NCI-H510A treated with DMSO at 0.1 percent for 48 hours (cell line): ENCODE measurements at places on chromosomes 4 and X.

DNA sequence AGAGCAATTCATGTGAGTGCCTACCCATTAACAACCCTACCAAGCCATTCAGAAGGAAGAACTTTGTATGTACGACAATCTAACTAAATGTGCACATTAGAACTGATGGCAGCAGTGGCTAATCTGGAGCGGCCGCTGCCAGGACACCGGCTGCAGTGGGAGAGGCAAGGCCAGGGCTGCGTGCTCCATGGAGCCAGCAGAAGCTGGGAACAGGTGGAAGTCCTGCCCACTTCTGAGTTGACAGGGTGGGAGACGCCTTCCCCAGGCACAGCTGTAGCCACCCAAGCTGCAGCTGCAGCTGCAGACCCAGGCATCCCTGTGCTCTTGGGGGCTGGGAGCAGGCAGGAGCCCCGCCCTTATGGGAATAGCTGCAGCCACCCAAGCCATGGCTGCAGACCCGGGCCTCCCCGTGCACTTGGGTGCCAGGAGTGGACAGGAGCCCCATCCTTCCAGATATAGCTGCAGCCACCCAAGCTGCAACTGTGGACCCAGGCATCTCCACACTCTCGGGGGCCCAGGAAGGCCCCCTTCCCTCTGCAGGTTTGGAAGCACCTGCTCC is 79.1 kb upstream of the DDX60 start:
- DNase-seq: no peak

DNA sequence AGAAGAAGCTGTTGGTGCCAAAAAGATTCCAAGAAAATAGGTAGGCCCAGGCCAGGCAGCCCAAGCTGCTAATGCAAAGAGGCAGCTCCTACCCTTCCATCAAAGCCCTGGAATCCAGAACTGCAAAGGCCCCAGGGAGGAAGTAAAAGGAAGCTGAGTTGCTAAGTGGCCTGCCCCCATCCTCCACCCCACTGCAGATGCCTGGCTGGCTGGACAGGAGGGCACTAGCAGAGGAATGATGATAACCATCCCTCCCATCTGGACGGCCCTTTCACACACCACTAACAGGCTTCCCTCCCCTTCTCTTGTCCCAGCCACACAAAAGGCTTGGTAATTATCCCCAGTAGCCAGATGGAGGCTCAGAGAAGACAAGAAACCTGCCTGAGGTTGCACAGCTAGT is 32.4 kb upstream of the PJA1 start:
- DNase-seq: no peak

DNA sequence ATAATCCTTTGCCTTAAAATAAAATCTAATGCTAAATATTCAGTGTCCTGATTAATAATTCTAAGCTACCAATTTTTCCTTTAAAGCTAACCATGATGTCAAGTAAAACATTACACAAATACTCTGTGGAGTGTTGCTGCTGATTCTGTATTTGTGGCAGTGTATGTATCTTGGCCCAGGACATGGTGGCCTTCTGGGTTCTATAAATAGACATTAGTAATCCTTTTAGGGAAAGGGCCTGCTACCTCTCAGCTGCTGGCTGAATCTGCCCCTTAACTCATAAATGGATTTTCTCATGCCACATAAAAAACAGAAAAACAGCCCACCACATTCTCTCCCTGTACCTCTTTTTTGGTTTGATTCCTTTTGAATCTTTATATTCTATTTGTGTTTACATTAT is 1.2 kb upstream of the XK start:
- no peak for DNase-seq

GRCh38 chr4:15145709-15146108 is 143.4 kb downstream of the CPEB2 start:
- no peak for DNase-seq

DNA sequence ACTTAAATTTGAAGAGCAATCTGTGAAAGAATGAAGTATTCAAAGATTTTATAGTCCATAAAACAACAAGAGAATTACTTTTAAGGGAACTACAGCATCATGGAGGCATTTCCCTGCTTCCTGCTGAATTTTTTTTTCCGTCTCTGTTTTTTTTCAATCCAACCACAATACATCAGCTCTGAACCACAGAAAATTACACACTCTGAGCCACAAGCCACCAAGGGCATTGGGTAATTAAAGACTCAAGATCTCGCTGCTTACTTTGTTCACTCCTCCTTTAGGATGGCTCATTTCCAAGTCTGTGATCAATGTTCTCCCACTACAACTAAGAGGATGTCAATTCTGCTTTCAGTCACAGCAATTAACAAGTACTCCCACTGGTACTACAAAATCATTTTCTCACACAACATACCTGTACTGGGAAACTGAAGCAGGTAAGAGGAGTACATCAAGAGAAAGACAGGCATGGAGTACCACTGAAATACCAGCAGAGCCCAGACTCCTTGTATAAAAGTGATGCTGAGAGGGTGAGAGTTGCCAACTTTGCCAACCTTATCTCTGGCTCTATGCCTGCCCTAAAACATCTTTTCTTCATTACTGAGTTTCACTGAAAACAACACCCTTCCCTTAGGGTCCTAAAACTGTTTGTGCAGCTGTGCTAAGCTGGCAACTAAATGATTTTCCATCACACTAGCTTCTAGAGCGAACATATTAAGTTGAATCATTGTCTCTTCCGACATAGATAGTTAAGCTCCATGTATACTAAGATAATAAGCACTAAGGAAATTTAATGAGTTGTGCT is 105.8 kb upstream of the MAGEB18 start:
- no peak for DNase-seq

- no peak for DNase-seq
Measured at GRCh38 chr4:151446208-151446607, 37.2 kb downstream of the FHIP1A start.

DNA sequence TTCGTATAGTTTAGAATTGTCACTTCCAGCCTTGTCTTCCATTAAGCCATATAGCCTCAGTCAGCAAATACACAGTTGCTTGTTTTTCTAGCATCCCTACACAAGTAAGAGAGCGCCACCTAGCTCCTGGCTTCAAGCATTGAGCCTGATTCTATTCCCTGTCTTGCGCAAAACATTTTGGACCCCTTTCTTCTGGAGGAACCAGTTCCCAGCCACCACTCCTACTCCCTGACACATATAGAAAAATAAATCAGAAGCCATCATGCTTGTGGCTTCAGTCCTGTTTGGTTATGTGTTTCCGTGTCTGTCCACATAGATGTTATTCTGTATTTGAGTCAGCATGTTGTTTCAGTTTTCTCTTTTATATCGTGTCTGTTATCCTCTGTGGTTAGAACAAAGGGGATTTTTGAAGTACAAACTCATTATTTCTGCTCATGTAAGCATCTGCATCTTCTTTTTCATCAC is 59.9 kb downstream of the GK start:
- peak; percentile 69 for DNase-seq

- no peak for DNase-seq
Measured at GRCh38 chr4:107133965-107134653, 98.0 kb upstream of the DKK2 start.

GRCh38 chr4:184395971-184396391 is 78.4 kb downstream of the IRF2 start:
- peak; percentile 7 for DNase-seq

DNA sequence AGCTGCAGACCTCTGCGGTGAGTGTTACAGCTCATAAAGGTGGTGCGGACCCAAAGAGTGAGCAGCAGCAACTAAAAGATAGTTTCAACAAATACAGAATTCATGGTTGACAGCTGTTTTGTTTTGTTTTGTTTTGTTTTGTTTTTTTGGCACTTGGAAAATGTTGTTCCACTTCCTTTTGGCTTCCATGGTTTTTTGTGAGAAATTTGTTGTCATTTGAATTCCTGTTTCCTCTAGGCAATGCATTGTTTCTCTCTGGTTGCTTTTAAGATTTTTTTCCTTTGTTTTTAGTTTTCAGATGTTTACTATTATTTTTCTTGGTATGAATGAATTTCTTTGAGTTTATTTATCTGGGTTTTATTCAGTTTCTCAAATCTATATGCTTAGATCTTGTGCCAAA is 229.4 kb downstream of the MID1IP1 start:
- no peak for DNase-seq

DNA sequence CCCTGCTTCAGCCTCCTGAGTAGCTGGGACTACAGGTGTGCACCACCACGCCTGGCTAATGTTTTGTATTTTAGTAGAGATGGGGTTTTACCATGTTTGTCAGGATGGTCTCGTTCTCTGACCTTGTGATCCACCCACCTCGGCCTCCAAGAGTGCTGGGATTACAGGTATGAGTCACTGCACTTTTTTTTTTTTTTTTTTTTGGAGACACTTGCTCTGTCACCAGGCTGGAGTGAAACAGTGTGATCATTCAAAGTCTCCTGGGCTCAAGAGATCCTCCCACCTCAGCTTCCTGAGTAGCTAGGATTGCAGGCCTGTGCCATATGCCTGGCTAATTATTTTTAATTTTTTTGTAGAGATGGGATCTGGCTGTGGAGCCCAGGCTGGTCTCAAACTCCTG is 338.8 kb downstream of the PPP3CA start:
- DNase-seq: no peak

DNA sequence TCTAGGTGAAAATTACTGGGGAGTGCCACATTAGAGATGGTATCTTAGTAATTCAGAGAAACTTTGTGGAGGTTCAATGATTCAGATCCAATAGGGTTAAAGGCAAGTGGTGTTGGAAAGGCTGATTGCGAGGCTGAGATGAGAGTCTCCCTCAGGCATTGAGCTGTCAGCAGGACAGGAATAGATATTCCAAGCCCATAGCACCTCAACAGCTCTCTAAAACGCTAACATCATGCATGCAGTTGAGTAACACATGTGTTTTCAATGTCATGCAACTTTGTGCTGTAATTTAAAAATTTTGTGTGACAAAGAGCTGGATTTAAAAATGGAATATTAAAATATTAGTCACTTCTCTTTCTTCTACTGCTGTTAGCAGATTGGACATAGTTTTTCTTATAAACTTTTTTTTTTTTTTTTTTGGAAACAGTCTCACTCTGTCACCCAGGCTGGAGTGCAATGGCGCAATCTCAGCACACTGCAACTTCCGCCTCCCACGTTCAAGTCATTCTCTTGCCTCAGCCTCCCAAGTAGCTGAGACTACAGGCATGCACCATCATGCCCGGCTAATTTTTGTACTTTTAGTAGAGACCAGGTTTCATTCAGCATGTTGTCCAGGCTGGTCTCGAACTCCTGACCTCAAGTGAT is 173.5 kb upstream of the C1QTNF7 start:
- no peak for DNase-seq

DNA sequence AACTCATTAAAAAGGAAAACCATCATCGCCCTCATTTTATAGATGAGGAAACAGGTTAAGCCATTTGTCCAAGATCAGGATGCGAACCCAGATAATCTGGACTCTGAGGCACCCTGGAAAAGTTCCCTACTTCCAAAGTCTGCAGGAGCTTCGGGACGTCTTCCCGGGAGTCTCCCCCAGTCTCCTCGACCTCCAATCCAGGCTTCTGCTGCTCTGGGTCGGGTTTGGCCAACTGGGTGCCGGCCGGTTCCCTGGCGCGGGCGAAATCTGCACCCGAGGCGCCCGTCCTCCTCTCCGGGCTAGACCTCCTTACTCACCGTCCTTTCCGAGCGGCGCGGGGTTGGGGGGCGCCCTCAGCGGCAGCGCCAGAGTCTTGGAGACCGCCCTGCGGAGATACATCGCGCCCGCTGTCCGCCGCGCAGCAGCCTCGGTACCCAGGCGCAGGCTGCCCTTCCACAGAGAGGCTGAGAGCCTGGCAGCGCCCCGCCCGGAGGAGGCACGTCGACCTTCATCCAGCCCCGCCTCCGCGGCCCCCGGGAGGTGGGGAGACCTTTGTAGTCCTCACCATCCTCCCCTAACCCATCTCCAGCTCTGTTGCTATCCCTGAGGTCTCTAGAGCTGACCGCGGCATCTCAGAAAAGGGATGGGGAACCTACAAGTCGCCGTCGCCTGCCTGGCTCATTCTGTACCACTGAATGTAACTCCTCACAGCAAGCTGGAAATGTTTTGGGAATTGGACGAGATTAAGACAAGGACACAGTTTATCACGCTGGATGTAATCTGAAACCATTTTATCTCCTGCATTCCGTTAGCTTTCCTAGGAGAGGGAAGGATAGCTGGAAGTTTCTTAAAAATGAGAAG is at the start of gene MGARP:
MGARP (minus strand) TSS at position 466 of the 861 bp plus-strand sequence; CDS start at position 399, 67 bp downstream.
- DNase-seq: peak; percentile 16

DNA sequence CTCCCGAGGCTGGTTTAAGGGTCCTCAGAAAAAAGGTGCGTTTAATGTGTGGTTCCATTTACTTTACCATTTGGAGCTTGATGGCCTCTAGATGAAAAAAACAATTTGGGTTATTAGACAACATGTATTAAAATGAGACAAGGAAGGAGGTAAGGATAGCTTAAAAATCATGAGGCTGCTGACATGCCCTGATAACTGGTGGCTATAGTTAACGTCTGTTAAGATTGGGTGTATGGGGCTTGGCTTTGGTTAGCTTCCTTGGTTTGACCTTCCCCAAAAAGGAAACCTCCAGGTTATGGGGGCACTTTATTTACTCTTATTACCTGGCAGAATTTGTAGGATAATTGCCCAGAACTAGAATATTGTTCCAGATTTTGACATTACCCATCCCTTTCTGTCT is 51.5 kb downstream of the HMGB2 start:
- no peak for DNase-seq

DNA sequence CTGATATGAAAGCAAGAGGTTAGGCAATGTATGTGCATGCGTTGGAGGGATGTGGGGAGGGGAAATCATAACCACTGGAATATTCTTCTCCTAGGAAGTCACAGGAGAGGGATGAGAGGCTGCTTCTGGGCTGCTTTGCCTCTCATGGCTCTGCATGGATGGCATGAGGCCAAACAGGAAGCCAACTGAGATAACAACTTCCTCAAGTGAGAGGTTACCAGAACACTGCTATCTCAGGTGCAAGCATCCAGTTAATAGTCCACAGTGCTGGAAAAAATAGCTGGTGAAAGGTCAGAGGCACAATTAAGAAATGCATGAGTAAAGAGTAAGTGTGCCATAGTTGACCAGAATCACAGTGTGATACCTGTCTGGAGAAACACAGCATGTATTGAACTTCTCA is 113.3 kb downstream of the ELOVL6 start:
- DNase-seq: peak; percentile 23

DNA sequence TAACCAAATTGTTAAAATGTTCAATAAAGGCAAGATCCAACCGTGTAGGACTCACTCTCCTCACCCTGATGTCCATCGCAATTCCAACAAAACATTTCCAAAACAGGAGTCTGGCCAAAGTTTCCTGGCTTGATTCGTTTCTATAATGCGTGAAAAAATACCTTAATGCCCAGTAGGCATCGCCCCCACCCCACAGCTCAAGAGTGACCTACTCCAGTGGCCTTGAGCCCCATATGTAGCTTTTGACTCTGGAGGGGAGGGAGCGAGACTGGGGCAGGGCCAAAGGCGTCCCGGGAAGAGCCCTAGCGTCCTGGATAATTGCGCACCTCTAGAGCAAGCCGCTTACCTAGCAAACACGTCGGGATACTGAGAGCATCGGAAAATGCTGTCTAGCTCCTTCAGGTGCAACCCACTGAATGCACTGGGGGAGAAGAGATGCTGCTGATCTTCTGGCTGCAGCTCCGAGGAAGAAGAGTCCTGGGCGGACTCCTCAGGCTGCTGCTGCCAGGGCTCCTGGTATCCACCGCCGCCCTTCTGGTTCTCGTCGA is 55.6 kb upstream of the NKAP start:
- no peak for DNase-seq
